Stimulated activated CD4-positive, alpha-beta T cell treated with anti-CD3 and anti-CD28 coated beads, Interleukin-1b, Interleukin-23, amount 100 ng/mL, for 1 hour (primary cell): ENCODE measurements at places on chromosomes 1 and 21.

DNA sequence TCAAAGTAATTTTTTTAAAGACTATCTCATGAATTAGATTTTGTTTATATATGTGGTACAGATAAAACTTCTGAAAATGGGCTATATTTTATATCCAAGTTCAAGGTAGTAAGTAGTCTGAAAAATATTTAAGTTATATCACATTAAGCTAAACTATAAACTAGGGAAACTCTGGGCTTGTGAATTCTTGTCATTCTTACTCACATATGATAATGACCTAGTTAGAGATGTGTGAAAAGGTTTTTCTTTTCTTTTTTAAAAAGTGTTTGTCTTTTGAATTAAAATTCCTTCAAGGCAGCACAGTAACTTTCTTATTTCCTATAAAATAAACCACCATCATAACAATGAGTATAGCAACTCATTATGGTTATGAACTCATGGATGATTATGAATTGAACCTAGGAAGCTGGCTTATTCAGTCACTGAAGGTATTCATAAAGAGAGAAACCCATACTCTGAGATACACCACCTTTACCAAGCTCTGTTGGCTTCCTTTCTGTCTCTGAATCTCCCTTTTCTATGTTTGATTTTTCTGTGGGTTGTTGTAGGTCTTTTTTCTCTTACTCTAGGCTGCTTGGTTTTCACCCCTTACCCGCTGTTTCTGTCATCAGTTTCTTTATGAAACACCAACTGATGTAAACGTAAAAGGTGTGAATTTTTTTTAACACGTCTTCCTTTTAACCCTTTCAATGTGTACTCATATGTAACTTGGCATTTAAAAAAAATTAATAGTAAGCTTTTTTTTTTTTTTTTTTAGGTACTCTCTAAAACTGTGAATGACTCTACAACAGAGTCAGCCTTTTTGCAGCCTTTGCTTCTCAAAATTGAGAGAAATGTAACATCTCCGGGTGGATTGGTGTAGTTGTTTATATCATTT, 25.2 kb downstream of the IL12RB2 start:
- DNase-seq = no peak

GRCh38 chr1:239587574-239588369, 201.4 kb downstream of the CHRM3 start:
- no peak for DNase-seq

DNA sequence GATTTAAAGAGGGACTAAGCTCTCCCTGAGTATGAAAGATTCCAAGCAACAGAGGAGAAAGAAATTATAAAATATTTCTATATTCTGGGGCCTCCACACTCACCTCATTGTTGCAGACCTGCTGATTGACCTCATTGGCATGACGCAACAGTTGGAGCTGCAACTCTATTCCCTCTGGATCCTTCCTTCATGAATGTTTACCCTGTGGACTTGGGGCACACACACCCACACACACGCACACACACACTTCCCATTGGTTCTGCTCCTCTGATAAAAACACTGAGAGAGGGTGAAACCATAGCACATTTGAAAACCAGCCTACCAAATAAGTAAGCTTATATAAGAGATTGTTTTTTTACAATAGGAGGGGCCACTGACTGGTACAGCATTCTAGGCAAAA, 159.1 kb downstream of the BRINP2 start:
- DNase-seq = no peak

- DNase-seq = no peak
Measured at GRCh38 chr1:210944252-210944651, 189.7 kb downstream of the KCNH1 start.

DNA sequence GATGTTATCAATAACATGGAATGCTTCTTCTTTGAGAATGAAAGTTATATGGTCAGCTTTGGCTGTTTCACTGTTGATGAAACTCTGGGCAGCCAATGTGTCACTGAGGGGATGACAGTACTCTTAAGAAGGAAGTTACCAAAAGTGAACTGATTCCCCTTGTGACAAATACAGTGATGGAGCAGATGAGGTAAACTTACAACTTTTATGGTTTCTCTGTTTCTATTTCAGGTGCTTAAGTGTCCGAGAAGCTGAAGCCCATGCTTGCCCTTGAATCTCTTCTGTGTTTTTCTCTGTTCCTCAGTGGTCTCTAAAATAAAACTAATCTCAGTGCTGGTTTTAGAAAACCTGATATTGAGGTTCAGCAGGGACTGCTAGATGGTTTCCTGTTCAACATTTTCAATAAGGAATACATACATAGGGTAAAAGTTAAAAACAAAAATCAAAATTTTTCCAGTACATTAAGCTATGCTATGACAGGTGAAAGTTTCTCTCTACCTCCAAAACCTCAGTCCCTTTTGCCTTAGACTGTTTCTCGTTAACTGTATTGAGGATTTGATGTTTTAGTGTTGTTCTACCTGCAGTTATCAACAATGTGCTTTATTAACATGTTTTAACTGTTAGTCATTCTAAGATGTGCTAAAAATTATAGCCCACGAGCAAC, 454.4 kb upstream of the ADGRL4 start:
- DNase-seq = no peak

- DNase-seq = no peak
Measured at GRCh38 chr1:31545927-31546540, 30.3 kb upstream of the TINAGL1 start.

- no peak for DNase-seq
Measured at GRCh38 chr1:230791986-230792564, 44.9 kb downstream of the CAPN9 start.

DNA sequence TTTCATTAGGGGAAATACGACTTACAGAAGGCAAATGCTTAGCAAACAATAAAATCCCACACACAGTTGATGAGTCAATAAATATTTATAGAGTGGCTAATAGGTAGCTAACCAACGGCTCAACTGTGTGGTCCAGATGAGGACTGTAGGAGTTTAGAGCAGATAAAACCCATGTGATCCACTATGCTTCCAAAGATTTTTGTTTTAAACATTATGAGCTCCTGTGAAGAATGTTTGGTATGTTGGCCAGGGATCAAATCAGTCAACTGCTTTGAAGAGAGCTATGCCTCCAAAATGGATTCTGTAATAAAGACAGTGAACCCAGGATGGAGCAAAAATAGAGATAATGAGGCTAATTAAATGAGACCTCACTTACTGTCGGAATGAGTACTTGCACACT, 72.3 kb upstream of the COL11A1 start:
- DNase-seq = no peak

DNA sequence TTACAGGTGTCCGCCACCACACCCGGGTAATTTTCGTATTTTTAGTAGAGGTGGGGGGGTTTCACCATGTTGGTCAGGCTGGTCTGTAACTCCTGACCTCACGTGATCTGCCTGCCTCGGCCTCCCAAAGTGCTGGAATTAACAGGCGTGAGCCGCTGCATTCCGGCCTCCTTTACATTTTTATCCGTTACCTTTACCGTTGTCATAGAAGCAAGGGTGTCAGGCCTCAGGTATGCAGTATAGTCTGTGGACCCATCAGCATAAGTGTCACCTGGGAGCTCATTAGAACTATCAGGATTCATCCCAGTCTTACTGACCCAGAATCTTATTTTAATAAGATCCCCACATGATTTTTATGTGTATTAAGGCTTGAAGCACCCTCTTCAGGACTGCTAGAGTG, 5.4 kb downstream of the CDC42 start:
- no peak for DNase-seq

GRCh38 chr1:44620072-44620471, 54.2 kb downstream of the TMEM53 start:
- no peak for DNase-seq

- no peak for DNase-seq
Measured at GRCh38 chr1:78054559-78054958, 8.8 kb downstream of the GIPC2 start.

DNA sequence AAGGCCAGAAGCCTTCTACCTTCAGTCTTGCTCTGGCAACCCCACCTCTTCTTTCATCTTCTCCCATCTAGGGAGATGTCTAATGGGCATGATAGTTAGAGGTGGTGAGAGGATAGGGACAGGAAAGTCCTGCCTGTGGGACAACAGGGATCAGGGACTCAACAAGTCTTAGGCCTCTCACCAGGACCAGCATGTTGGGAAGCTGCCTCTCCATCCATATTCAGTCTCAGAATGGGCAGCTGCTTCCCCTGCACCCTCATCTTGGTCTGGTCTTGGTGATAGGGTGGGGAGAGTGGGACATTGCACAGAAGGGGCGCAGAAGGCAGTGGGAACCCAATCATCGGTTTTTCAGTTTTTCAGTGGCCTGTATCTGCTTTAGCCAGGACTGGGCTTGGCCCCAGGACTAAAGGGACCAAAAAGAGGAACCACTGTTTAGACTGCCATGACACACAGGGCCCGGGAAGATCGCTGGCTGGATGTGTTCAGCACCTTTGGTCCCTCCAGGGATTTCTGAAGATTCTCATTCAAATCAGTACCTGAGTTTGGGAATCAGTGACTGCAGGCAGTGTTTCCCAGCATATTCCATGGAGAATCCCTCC, 12.7 kb downstream of the RHEX start:
- no peak for DNase-seq

- DNase-seq = no peak
Measured at GRCh38 chr1:8540261-8540941, 222.5 kb downstream of the SLC45A1 start.

- DNase-seq = no peak
Measured at GRCh38 chr1:12051361-12051760, 11.7 kb upstream of the TNFRSF8 start.

- no peak for DNase-seq
Measured at GRCh38 chr1:24048205-24048869, 63.6 kb downstream of the MYOM3 start.

GRCh38 chr1:29832936-29833335, 596.6 kb downstream of the PTPRU start:
- DNase-seq = no peak

DNA sequence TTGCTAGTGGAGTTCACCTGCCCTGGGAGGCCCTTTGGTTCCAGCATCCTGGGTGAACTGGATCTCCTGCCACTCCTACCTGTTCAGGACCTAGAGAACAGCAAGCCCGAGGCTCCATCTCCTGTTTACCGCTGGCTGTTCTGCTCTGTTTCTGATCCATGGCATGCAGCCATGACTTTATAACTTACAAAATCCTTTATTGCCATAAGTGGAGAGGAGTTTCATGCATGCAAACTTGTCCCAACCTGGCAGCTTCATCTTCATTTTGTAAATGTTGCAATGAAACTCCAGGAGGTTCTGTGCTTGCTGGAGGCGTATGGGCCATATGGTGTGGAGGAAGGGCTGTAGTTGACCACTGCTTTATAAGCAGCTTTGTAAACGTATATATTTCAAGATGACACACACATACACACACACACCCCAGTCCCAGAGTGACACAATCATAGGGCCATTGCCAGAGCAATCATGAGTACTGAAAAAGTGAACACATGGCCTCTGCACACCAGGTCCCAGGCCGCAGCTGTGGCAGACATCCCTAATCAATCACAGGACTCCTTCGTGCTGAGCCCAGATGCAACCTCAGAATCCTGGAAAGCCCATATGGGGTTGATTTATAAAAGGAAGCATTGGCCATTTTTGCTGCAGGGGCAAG, 69.0 kb downstream of the UBIAD1 start:
- DNase-seq = no peak

- DNase-seq = no peak
Measured at GRCh38 chr1:46643368-46643775, 24.8 kb downstream of the ATPAF1 start.

DNA sequence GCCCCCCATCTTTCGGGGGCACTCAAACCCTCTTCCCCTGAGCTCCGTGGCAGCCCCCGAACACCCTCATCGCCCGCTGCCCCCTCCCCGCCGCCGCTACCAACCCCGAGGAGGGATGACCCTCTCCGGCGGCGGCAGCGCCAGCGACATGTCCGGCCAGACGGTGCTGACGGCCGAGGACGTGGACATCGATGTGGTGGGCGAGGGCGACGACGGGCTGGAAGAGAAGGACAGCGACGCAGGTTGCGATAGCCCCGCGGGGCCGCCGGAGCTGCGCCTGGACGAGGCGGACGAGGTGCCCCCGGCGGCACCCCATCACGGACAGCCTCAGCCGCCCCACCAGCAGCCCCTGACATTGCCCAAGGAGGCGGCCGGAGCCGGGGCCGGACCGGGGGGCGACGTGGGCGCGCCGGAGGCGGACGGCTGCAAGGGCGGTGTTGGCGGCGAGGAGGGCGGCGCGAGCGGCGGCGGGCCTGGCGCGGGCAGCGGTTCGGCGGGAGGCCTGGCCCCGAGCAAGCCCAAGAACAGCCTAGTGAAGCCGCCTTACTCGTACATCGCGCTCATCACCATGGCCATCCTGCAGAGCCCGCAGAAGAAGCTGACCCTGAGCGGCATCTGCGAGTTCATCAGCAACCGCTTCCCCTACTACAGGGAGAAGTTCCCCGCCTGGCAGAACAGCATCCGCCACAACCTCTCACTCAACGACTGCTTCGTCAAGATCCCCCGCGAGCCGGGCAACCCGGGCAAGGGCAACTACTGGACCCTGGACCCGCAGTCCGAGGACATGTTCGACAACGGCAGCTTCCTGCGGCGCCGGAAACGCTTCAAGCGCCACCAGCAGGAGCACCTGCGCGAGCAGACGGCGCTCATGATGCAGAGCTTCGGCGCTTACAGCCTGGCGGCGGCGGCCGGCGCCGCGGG, 837 bp downstream of the FOXD3 start:
- DNase-seq = no peak

DNA sequence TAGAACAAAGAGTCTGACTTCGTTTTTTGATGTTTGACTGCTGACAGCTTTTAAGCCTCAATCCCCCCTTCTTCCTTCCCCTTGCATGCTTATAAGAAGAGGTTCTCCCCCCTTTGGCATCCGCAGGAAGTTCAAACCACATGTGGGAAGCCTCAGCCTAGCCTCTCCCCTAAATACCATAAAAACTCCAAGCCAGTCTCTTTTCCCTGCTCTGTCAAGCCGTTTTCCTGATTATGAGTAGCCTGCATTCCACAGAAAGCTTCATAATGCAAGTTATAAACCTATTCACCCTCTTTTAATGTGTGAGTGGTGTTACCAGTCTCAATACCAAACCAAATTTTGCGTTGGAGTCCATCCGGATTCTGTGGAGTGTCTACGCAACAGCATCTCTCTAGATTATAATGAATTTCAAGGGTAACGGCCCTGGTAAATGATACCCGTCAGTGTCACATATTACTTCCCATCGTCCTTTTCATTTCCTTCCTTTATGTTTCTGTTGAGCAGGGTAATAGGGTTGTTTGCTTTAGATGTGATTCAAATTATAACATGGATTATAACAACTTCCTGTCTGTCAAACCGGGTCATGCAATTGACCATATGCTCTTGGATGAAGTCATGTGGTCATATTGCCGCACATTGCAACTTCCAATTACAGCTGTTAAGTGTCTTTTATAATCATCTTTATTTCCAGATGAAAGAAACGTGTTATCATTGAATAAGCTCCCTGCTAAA, 717.5 kb downstream of the RWDD3 start:
- DNase-seq = no peak

DNA sequence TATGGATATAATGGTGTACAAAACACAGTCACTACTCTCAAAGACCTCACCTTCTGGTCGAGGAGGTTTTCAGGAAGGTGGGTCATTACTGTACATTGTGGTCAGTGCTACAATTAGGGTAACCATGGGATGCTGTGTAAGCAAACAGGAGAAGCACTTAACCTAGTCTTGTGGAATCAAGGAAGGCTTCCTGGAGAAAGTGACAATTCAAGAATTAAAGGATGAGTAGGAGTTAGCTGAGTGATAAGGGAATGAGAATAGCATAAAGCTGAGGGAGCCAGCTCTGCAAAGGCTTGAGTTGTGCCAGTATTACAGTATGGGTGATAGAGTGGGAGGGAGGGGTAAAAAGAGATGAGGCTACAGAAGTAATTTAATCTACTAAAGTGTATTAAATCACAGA, 17.2 kb downstream of the NEXN start:
- DNase-seq = no peak
